Left lobe of liver (tissue), 2 donors: ENCODE measurements at places on chromosomes 3 and 15. TPM values are rescaled to one million over a fixed set of nuclear protein-coding genes. Genes with fewer than 3 reads are reported as not detected.

- no peak for DNase-seq
Measured at GRCh38 chr3:170081079-170081741, 43.4 kb downstream of the GPR160 start.

- no peak for DNase-seq
Measured at GRCh38 chr3:39752751-39753150, 56.7 kb upstream of the MYRIP start.

Gene NKIRAS1
- 7.2 TPM for total RNA-seq

GRCh38 chr3:170414202-170414663, 4.4 kb upstream of the CLDN11 start:
- no peak for DNase-seq

DNA sequence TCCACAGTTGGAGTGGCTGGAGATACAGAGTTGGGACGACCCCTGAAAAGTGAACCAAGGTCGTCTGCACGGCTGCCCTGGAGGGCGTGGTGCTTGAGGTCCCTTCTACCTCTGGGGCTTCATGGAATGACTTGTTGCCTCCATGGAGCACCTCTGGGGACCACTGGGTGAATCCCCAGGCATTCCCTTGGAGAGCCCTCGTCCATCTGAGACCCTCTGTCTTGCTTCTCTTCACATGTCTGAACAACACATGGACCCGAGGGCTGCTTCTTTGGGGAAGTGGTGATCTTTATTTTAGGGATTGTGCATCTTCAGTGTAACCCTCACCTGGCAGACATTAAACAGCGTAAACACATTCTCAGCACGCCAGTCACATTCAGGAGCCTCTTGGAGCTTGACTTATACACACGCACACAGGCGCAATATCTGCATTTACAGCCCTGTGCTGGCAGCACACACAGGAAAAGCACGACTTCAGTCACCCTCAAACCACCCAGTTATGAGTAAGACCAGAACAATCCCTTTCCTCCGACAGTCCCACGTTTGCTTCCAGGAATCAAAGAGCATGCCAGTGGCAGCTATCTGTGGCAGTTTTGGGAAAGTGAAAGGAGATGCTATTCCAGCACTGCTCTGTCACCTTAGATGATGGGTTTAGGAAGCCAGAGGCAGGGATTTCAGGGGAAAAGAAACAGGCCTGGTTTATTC, 12.6 kb downstream of the FAM107A start:
- DNase-seq: peak; percentile 16

Gene CCR8
- total RNA-seq: not detected

- no peak for DNase-seq
Measured at GRCh38 chr3:15495461-15496340, 25.8 kb downstream of the COLQ start.
